T-helper 2 cell treated with Interferon-gamma antibody and Interleukin-4, amounts not matched to agents 100 ng/mL and 5 ng/mL, for 36 hours (primary cell): ENCODE measurements at places on chromosomes 7 and 10. TPM values are rescaled to one million over a fixed set of nuclear protein-coding genes. Genes with fewer than 3 reads are reported as not detected.

Gene BICC1
- 0.05 and 0.07 TPM in 2 replicates for total RNA-seq

Gene TBX20
- total RNA-seq = 0.25 and 0.39 TPM in 2 replicates

Gene MMP21
- 0.09 and 0.16 TPM in 2 replicates for total RNA-seq

Gene CALML5
- total RNA-seq = not detected in 2 replicates

Gene HNRNPH3
- 122 and 125 TPM in 2 replicates for total RNA-seq

Gene MYOF
- total RNA-seq = 2.6 and 3.0 TPM in 2 replicates

Gene SPDYE6
- not detected in 2 replicates for total RNA-seq

Gene ZNF12
- total RNA-seq = 20.9 and 22.7 TPM in 2 replicates

Gene ICA1
- total RNA-seq = 1.2 and 1.3 TPM in 2 replicates

Gene ZNF239
- total RNA-seq = 1.9 and 2.9 TPM in 2 replicates

Gene EEPD1
- total RNA-seq = 11.5 and 13.8 TPM in 2 replicates

Gene TAS2R3
- 1.1 and 1.3 TPM in 2 replicates for total RNA-seq

Gene MEIG1
- 0.55 and 0.70 TPM in 2 replicates for total RNA-seq

Gene STRIP2
- total RNA-seq = 21.0 TPM in 2 replicates

Gene RAB19
- 9.0 and 9.5 TPM in 2 replicates for total RNA-seq

Gene ATE1
- total RNA-seq = 25.3 and 25.8 TPM in 2 replicates

Gene TUBAL3
- total RNA-seq = not detected in 2 replicates

Gene AFAP1L2
- 1.6 and 1.9 TPM in 2 replicates for total RNA-seq

Gene LIPN
- total RNA-seq = not detected in 2 replicates

Gene TRIM73
- total RNA-seq = 10.5 and 11.1 TPM in 2 replicates

Gene GRID2IP
- 0.07 TPM in 1 of 2 replicates, not detected in the other for total RNA-seq

Gene SERPINE1
- total RNA-seq = 0.14 and 0.27 TPM in 2 replicates

Gene UCMA
- total RNA-seq = not detected in 2 replicates

Gene SFRP5
- not detected in 2 replicates for total RNA-seq

Gene C7orf57
- total RNA-seq = 0.11 TPM in 1 of 2 replicates, not detected in the other

Gene HHEX
- 0.11 TPM in 1 of 2 replicates, not detected in the other for total RNA-seq

Gene BAMBI
- 0.09 and 0.18 TPM in 2 replicates for total RNA-seq

Gene ZNF804B
- not detected in 2 replicates for total RNA-seq

Gene COMTD1
- total RNA-seq = 31.2 and 34.0 TPM in 2 replicates

Gene KLF14
- not detected in 2 replicates for total RNA-seq
